ENCODE measurements at places on chromosomes 13 and 19.

DNA sequence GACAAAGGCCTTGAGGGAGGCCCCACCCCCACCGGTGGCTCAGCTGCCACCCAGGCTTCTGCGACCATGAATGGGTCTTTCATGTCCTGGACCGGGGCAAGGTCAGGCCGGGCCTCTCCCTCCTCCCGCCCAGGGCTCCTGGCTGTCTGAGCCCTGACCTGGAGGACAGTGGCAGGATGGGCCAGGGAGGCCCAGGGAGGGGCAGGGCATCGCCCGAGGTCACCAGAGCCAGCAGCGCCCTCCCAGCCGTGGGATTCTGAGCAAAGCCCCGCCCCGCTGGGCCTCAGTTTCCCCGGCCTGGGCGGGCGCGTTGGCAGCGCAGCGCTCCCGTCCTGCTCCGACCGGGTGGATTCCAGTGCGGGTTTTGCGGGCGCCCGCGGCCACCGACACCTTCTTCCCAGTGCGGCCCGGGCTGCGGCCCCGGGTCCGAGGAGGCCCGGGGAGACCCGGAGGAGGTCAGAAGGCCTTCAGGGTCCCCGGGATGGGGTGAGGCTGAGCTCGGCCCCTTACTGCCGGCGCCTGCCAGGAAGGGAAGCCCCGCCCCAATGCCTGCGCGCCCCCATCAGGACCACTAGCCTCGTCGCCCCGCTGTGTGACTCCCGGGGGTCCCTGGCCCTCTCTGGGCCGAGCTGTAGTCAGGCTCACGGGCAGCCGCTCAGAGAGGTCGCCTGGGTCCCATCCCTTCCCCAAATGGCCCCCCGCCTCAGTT is 24.6 kb upstream of the SEMA6B start:
- peaks cover 16% of the 10 kb centered on the region for H3K4me1 ChIP-seq
- peak overlapping the region; percentile 42 for H3K4me3 ChIP-seq
- H3K36me3 ChIP-seq: no peaks in the 10 kb centered on the region

DNA sequence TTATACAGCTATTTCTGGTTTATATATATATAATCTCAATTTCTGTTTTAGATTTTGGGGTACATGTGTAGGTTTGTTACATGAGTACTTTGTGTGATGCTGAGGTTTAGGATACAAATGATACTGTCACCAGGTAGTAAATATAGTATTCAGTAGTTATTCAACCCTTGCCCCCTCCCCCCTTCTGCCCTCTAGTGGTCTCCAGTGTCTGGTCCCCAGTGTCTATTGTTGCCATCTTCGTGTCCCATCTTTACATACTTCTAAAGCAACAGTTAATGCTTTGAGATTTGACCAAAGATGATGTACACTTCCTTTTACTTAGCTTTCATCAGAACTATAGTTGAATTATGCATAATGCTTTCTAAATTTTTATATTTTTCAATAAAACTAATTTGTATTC is 1623.4 kb upstream of the PRR20A start:
- H3K36me3 ChIP-seq: no peaks in the 10 kb centered on the region
- H3K27me3 ChIP-seq: no peaks in the 10 kb centered on the region
- DNase-seq: no peak
- H3K4me3 ChIP-seq: no peak overlapping the region
- H3K4me1 ChIP-seq: no peaks in the 10 kb centered on the region

DNA sequence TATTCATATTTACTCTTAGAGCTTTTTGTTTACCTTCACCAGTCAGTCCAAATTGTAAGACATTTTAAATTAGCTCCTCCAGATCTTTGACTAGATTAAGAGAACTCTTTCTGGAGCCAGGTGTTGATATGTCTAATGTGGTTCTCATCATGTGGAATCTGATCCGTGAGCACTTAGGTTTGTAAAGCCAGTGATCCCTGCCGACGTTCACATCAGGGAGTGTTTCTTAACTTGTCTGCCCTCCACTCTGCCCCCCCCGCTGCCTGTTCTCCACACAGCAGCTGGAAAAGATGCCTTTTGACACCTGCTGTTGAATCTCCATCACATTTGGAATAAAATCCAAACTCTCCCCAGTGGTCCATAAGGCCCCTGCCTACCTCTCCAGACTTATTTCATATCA is 17.7 kb downstream of the METTL21C start:
- no peaks in the 10 kb centered on the region for H3K36me3 ChIP-seq
- no peaks in the 10 kb centered on the region for H3K27me3 ChIP-seq
- H3K27ac ChIP-seq: no peak overlapping the region
- no peak overlapping the region for H3K4me3 ChIP-seq

DNA sequence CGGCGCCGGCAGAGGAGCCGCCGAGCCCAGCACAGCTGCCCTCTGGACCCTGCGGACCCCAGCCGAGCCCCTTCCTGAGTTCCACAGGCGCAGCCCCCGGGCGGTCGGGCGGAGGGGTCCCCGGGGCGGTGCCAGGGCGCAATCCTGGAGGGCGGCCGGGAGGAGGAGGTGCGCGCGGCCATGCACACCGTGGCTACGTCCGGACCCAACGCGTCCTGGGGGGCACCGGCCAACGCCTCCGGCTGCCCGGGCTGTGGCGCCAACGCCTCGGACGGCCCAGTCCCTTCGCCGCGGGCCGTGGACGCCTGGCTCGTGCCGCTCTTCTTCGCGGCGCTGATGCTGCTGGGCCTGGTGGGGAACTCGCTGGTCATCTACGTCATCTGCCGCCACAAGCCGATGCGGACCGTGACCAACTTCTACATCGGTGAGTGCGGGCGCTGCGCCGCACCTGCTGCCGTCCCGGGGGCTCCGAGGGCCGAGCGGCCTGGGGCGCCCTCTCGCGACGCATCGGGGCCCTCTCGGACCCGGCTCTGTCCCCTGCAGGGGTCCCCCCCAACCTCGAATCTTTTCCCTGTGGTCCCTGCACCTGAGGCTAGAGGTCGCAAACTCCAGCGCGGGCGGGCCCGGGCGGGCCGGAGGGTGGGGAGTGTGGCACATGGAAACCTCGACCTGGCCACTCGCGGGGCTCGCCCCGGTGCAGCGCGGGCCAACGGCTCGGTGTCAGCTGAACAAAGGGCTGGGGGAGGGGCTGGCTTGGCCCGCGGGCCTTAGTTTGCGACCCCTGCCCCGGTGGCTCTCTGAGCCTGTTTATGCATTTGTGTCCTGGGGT is at the start of gene KISS1R:
Gene KISS1R, plus strand, starts transcription at position 11 of the 829 bp plus-strand sequence. Its CDS starts 170 bp downstream, at position 181.
- H3K36me3 ChIP-seq: no peaks in the 10 kb centered on the region
- peaks cover 25% of the 10 kb centered on the region for H3K27me3 ChIP-seq
- no peak within 1 kb of the TSS for H3K27ac ChIP-seq
- H3K4me1 ChIP-seq: peaks cover 41% of the 10 kb centered on the region

DNA sequence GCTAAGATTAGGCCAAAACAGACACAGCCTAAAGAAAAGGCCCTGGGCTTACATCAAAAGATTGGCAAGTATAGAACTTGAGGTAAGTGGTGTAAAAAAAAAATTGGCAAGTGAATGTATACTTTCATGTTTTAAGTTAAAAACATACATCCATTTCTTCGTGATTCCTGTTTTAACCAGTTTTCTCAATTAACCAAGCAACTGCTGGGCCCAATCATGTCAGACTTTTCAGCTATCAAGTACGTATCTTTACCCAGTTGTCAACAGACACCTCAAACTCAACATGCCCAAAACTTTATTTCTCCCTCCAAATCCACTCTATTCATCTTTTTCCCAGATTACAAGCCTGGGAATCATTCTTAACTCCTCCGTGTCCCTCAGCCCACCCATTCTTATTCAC is 1.0 kb downstream of the PCID2 start:
- H3K4me1 ChIP-seq: peaks cover 72% of the 10 kb centered on the region
- H3K4me3 ChIP-seq: peak overlapping the region; percentile 78
- DNase-seq: no peak
- no peaks in the 10 kb centered on the region for H3K27me3 ChIP-seq

GRCh38 chr13:106550570-106551135 is 15.2 kb upstream of the EFNB2 start:
- H3K27me3 ChIP-seq: no peaks in the 10 kb centered on the region
- no peak for DNase-seq
- H3K4me3 ChIP-seq: no peak overlapping the region
- peaks cover 30% of the 10 kb centered on the region for H3K4me1 ChIP-seq
- H3K36me3 ChIP-seq: peaks cover 13% of the 10 kb centered on the region
- no peak overlapping the region for H3K27ac ChIP-seq

- DNase-seq: no peak
- no peak overlapping the region for H3K4me3 ChIP-seq
- no peak overlapping the region for H3K27ac ChIP-seq
- H3K27me3 ChIP-seq: no peaks in the 10 kb centered on the region
These were observed 69.0 kb downstream of the COL4A2 start for GRCh38 chr13:110376120-110376519.
